ENCODE measurements at places on chromosomes 16 and 17. TPM values are rescaled to one million over a fixed set of nuclear protein-coding genes. Genes with fewer than 3 reads are reported as not detected.

DNA sequence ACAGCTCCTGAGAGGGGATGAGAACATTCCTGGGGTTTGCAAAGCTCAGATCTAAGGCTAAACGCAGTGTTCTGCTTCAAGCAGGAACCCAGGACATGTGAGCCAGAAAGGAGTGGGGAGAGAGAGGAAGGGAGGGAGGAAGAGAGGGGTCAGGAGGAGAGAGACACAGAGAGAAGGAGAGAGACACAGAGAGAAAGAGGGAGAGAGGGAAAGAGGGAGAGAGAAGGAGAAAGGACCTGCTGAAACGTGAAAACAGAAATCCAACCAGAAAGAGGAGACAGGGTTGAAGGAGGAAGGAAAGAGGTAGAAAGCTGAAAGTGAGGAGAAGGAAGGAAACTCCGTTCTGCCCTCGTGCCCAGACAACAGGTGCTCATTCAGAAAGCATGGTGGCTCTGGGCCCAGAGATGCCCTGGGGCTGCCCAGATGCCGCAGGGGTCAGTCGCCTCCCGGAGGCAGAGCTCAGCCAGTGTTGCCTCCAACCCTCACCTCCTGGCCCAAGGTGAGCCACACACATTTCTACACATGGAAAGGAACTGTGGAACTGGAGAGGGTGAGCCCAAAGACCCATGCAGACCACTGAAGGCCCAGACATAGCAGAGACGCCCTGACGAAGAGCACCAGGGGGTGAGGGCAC lies 49.0 kb upstream of the ENPP7 start:
- DNase-seq = no peak

Gene DNAAF8
- 0.84 TPM for total RNA-seq

DNA sequence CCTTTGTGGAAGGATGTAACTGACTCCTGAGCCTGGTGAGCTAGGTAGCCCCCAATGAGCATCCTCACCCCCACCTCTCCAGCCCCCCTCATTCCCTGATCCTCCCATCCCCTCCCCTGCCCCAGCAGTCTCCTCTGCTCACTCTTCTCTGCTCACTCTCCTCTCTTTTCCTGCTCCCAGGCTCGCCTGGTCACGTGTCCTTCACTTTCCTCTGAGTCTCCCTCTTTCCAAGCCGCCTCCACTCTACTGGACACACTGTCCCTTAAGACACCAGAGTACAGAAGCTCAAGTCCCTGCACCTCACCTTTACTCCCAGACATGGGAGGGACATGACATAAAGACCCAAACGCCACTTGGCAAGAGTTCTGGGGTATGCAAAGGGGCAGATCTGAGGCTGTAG lies 76.3 kb upstream of the RBL2 start:
- peak; percentile 91 for DNase-seq

DNA sequence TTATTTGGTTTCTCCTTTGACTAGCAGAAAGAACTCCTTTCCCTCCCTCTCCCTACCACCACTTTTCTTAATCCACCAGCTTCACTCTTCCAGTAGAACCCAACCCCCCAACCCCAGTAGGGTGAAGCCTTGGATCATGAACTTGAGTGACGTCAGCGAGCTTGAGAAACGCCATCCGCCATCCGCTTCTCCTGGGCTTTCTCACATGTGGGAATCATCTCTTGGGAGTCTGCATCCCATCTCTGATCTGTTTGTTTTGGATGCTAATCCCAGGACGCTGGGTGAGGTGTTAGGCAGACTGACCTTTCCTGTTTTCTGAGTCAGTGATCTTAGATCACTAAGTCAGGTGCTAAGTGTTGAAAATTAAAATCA lies 16.0 kb upstream of the SOX9 start:
- DNase-seq = no peak

Gene DPEP2
- total RNA-seq = 5.5 TPM

- no peak for DNase-seq
Observed at GRCh38 chr17:39508987-39509386, 47.7 kb downstream of the CDK12 start.

GRCh38 chr17:79993390-79994227 lies 42.1 kb downstream of the TBC1D16 start:
- no peak for DNase-seq

GRCh38 chr16:54627616-54628015 lies 303.0 kb upstream of the IRX5 start:
- peak; percentile 66 for DNase-seq

DNA sequence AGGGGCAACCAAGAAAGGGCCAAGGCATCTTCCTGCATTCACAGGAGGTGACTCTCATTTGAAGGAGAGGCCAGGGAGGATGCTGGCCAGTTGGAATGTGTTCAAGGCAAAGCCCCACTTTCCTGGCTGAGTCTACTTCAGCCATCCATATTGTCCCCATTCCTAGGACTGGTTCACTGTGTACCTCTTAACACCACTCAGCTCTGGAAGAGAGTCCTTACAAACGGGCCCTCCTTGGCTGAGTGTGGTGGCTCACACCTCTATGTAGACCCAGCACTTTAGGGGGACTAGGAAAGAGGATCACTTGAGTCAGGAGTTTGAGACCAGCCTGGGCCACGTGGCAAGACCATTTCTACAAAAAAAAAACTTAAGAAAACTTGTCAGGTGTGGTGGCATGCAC lies 28.1 kb upstream of the CFAP20 start:
- DNase-seq = no peak

DNA sequence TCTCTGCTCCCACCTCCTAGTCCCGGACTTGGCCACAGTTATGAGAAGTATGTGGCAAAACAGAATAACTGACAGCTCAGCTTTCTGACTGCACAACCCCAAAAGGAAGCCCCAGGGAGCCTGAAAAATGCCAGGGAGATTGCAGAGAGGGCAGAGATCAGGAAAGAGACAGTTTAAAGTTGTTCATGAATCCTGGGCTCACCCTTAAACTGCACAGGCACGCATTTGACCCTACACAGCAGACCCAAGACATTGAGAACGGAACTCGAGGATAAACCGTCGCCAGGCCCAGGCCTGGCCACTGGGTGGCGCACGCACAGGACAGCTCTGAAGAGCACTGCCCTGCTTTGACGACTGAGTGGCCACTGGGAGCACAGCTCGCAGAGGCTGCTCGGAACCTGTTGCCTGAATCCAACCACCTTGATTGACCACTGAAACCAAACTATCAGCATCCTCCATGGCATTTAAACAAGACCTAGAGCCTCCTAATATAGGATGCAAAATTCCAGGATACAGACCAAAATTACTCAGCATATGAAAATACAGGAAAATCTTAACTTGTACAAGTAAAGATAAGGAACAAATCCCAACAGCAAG lies 114.0 kb downstream of the C16orf95 start:
- no peak for DNase-seq

GRCh38 chr17:63185420-63185819 lies 219.4 kb downstream of the TANC2 start:
- no peak for DNase-seq

- no peak for DNase-seq
Observed at GRCh38 chr17:1362964-1363363, 37.1 kb downstream of the YWHAE start.

Gene MFAP4
- total RNA-seq = 127 TPM

Gene ZSCAN10
- not detected for total RNA-seq

DNA sequence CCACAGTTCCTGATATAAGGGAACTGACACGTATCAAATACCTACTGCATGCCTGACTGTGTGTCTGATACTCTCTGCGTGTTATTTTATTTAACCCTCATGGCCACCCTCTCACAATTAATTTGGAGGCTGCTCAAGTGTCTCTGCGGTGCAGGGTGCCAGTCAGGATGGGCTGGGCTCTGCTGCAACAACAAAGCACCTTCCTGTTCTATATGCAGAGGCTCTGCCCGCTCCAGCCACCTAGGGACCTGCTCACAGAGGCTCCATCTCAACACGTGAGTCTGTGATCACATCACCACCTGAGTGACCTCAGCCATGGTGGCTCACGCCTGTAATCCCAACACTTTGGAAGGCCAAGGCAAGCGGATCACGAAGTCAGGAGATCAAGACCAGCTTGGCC lies 87.1 kb downstream of the SLC39A11 start:
- DNase-seq = no peak

Gene MYH2
- 1.4 TPM for total RNA-seq

Gene PPY
- total RNA-seq = not detected

DNA sequence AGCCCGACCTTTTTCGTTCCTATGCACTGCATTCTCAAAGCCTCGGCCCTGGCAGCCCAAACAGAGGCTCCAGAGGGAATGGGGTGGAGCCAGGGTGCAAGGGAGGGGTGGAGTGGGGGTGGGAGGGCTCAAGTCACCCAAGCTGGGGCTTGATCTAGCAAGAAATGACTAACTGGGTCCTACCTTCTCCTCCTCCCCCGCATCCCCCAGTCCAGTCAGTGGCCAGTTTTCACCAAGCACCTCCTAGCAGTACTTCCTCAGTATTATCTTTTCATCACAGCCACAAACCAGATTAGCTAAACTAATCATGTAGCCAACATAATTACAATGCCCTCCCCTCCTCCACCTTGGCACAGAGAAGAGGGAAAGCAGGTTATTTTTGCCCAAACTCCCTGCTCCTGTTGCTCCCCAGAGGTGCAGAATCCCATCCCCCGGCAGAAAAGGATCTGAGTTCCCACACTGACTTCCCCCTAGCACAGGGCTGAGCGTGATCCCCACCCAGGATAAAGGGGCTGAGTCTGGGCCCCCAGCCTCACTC lies 2.2 kb downstream of the JUP start:
- no peak for DNase-seq

GRCh38 chr16:55328611-55329569 lies 4.9 kb downstream of the IRX6 start:
- no peak for DNase-seq

GRCh38 chr16:81748476-81749198 lies 30.5 kb upstream of the PLCG2 start:
- DNase-seq = no peak

Gene CCL3
- total RNA-seq = 0.33 TPM

Gene NPW
- not detected for total RNA-seq

- no peak for DNase-seq
Observed at GRCh38 chr17:74773871-74774286, 2.3 kb downstream of the NAT9 start.

- no peak for DNase-seq
Observed at GRCh38 chr17:29590411-29591145, 1.1 kb upstream of the GIT1 start.

Gene PRPSAP1
- total RNA-seq = 37.3 TPM

All from esophagus muscularis mucosa (tissue), 4 donors.